Stimulated activated CD4-positive, alpha-beta T cell treated with anti-CD3 and anti-CD28 coated beads, TNF-alpha, amount 100 ng/mL, for 4 hours (primary cell): ENCODE measurements at places on chromosomes 3 and 15.

- DNase-seq, result no peak
Measured at GRCh38 chr3:64650715-64651114, 37.1 kb downstream of the ADAMTS9 start.

DNA sequence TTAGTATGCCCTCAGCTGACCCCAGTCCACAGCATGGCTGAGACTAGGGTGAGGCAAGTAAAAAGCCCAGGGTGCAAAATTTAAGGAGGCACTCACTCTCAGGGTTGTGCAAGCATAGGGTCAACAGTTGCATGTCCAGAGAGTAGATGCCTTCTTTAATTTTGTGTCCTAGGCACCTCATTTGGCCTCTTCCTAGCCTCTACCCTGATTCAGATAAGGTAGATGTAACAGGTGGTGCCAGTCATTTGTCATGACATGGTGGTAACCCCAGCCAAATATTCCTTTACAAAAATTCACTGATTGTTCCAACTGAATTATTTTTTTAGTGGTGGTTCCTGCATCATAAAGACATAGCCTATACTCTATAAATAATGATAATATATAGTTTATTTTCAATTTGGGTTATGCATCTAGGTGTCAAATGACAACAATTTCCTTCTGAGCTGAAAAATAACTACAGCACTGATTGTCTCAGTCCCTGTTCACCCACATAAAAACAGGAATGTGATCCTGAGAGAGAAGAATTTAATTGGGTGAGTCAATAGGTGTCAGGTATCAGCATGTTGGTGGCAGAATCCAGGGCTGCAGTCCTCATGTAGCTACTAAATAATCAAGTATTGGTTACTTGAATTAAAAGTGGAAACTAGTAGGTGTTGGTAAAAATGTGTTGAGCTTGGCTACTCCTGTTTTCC, 44.2 kb upstream of the TIPARP start:
- DNase-seq, result no peak

GRCh38 chr3:66823009-66823397, 175.1 kb upstream of the KBTBD8 start:
- no peak for DNase-seq

GRCh38 chr15:57769266-57769665, 62.8 kb downstream of the POLR2M start:
- DNase-seq, result no peak

DNA sequence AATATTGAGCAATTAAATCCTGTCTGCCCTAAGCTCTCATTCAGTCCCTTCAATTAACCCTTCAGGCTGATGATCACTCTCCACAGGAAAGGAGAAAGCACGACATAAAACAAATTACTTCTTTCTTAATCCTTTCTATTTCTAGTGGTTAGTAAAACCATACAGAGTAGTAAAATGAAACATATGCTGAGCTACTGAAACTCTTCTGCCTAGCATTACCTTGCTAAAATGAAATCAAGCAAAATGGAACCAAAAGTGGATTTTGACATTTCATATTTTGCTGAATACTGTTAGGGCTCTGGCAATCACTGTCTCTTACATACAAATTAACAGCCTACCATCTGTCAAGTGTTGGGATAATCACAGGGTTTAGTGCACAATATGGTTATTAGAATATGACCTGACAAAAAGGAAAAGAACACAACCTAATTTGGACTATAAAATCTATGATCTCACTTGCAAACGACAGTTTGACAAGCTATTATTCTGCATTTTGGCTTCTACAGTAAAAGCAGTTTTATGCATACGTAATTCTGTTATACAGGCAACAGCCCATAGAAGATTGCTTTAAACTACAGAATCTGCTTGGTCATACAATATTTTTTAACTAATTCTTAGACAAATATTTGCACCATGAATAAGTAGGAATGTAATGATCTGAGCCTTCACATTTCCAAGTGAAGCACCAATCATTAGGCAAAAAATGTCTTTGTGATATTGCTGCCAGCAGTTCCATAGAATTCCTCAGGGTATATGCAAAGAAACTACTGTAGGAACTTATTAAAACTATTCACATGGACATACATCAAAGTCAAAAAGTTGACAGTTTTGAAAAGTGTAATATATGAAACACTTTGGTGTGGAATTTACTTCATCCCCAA, 105.0 kb downstream of the FHIT start:
- no peak for DNase-seq

- DNase-seq, result no peak
Measured at GRCh38 chr3:41239587-41239986, 40.3 kb downstream of the CTNNB1 start.

- DNase-seq, result no peak
Measured at GRCh38 chr3:116442331-116443021, 2.8 kb downstream of the LSAMP start.

DNA sequence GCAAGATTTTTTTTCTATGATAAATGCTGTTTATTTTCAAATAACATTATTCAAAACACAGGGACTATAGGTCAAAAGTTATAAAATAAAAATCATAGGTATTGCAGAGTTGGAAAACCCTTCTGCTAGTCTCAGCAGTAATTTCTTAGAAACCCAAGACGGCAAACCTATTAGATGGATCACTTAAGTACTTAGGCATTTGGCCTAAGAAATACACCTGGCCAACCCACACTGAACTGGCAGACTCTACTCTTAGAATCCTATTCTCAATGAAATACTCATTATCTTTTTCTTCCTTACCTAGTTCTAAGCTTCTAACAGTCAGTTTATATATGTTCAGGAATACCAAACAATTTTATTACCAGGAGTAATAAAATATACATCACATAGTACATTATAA, 30.5 kb upstream of the RIOX2 start:
- DNase-seq, result no peak

DNA sequence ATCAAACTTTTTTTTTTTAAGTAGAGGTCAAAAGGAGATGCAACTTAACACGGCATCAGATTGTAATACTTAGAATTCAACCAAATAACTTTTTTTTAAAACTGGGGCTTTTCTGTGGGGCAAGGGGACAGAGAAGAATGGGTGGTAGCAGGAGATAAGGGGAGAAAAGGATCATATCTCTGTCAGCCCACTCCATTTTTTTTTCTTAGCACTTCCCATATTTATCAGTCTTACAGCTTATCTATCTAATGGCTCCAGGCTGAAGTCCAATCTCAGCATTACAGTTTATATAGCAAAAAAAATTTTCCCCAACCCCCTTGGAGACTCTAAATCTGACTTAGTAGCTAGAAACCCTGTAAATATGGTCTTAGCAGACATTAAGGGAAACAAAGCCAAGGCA, 69.3 kb downstream of the PIK3R4 start:
- no peak for DNase-seq

- DNase-seq, result no peak
Measured at GRCh38 chr3:177977381-177978158, 558.7 kb upstream of the KCNMB2 start.

DNA sequence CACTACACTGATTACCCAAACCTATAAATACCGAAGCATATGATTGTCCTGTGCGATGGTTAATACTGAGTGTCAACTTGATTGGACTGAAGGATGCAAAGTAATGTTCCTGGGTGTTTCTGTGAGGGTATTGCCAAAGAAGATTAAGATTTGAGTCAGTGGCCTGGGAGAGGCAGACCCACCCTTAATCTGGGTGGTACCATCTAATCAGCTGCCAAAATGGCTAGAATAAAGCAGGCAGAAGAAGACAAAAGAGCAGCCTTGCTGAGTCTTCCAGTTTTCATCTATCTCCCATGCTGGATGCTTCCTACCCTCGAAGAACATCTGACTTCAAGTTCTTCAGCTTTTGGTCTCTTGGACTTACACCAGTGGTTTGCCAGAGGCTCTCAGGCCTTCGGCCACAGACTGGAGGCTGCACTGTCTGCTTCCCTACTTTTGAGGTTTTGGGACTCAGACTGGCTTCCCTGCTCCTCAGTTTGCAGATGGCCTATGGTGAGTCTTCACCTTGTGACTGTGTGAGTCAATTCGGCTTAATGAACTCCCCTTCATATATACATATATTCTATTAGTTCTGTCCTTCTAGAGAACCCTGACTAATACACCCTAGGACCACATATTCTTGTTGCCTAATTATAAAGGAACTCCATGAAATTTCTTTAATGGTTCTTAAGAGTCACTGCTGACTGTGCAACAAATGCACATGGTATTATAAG, 31.7 kb downstream of the CSNK1G1 start:
- DNase-seq, result no peak

DNA sequence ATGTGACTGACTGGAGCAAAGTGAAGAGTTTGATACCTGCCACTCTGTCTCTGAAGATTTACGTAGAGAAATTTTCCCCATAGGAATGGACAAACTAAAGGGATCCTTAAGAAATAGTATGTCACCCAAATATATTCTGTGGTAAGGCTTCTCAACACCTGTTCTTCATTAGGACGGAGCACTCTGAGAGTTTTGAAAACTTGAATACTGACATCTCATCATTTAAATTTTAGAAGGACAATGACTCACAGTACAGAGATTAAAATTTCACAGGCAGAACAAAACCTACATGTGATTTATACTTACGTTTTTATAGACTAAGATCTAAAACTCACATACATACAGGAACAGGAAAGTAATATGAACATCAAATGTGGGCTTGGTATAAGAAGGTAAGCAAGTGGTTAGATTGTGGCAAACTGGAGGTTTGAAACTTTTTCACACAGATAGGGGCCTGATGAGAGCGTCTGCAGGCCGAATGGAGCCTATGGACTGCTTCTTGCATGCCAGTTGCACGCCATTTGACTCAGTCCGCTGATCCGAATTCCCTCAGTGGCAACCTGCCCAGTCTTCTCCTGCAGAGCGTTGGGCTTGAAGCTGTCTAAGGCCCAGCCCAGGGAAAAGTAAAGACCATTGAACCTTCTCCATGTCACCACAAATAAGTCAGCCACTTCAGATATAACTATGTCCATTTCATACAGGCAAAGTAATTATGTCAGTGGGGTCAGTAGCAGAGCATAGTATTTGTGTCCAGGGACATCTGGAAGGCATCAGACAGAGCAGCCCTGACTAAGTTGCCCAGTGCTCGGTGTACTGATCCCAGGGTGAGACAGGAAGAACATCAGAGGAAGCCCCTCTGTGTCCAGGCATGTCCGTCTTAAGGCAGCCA, 45.7 kb downstream of the ZBTB38 start:
- no peak for DNase-seq

DNA sequence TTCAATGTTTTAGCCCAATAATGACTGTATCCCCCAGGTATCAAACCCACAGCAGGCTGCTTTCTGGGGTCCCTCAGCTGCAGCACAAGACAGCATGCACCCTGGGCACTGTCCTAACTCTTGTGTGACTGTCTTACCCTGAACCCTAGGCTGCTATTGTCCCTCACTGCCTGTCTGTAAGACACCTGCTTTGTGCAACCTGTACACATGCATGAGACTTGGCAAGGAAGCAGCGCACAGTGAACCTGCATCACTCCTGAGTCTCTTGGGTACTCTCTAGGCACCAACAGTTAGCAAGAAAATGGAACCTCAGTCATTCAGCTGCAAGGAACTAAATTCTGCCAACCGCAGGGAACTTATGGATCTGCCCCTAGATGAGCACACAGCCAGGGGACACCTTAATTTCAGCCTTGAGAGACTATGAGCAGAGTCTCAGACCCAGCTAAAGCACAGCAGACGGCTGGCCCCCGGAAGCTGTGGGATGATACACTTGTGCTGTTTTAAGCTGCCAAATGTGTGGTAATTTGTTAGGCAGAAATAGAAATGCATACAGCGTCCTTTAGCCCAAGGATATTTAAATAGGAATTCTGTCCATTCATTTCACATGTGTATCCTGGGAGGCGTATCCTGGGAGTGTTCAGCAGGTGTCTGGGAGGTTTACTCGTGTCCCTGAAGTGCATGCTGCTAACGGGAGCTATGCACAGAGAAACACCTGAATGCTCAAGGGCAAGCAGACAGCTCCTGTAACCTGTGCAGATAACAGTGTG, 223.8 kb downstream of the KLF13 start:
- no peak for DNase-seq

- no peak for DNase-seq
Measured at GRCh38 chr15:53910852-53911251, 67.4 kb upstream of the UNC13C start.

- DNase-seq, result no peak
Measured at GRCh38 chr3:61824553-61825135, 263.3 kb downstream of the PTPRG start.

DNA sequence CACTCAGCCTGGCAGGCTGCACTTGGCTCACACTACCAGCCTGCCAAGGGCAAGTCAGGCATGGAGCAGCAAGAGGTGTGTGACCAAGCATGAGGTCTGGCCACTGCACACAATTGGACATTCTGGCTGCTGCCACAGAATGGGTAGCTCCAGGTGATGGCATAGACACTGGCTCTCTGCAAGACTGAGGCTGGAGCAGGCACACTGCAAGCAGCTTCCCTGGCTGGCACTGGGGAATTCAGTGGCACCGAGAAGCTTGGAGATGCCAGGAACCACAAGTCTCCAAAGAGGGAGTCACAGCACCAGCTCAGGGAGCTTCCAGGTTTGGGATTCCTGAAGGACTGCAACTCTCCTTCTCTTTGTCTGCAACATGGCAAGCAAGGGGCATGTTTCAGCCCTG, 42.0 kb upstream of the KCNH8 start:
- no peak for DNase-seq

DNA sequence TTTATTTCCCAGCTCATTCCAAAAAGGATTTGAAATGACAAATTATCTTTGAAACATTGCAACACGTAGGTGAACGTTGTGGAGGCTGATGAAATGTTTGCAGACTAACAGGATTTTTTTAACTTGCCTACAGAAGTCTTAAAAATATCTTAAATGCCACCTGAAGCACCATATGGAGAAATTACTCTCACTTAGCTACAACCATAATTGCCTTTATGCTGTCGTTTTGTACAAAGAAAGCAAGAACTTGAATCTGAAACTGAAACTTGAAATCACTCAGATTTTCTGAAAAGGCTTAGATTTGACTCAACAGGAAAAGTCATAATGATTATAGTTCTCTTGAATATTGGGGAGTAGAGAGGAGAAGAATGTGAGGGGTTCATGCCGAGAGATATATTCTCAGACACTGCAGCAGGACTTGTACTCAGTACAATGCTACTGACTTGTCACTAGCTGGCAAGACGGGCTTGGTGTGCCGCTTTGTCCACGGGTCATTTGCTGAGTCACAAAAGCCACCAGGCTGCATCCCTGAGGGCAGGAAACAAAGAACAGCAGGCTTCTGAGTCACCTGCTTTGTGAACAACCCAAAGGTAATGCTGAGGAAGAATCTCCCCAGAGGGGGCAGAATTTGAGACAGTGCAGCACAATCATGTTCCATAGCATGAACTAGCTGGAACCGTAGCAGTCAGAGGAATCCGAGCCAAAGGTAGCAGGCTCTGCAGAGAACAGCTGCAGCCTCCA, 7.1 kb upstream of the FMN1 start:
- DNase-seq, result peak; percentile 36

GRCh38 chr3:27591312-27592210, 107.4 kb upstream of the SLC4A7 start:
- peak; percentile 7 for DNase-seq

- DNase-seq, result no peak
Measured at GRCh38 chr3:32316976-32317375, 74.7 kb upstream of the CMTM7 start.

DNA sequence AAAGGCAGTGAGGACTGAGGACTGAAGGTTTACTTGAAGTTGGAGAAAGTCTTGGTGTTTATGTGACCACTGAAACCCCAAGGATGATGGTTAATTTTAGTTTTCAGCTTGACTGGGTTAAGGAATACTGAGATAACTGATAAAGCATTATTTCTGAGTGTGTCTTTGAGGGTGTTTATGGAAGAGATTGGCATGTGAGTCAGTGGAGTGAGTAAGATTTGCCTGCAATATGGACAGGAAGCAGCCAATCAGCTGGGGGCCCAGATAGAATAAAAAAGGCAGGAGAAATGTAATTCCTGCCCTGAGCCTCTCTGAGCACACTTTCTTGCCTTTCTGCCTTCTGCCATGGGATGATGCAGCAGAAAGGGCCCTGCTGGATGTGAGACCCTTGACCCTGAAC, 92.4 kb downstream of the KBTBD8 start:
- DNase-seq, result no peak
